Amniotic epithelial cell (primary cell): ENCODE measurements at places on chromosomes 11 and 22.

- no peak for DNase-seq
These were observed 729.3 kb downstream of the NTM start for GRCh38 chr11:132099692-132100091.

GRCh38 chr11:69008737-69009440 lies 4.2 kb downstream of the MRGPRF start:
- DNase-seq: peak; percentile 97

DNA sequence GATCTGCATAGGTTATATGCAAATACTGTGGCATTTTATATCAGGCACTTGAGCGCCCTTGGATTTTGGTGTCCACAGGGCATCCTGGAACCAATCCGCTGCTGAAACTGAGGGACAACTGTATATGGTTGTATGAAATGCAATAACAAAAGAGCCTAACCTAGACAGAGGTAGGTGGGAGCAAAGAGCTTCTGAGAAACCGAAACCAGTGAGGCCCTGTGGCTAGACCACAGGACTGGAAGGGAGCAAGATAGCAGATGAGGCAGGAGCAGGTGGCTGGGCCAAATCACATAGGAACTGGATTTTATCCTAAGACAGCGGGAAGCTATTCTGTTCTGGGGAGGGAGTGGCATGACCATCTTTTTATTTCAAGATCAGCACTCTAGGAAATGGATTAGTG lies 30.1 kb downstream of the RCN1 start:
- no peak for DNase-seq

GRCh38 chr11:109291553-109291952 lies 130.4 kb upstream of the C11orf87 start:
- no peak for DNase-seq

GRCh38 chr11:62554387-62555167 lies 8.0 kb upstream of the AHNAK start:
- no peak for DNase-seq

DNA sequence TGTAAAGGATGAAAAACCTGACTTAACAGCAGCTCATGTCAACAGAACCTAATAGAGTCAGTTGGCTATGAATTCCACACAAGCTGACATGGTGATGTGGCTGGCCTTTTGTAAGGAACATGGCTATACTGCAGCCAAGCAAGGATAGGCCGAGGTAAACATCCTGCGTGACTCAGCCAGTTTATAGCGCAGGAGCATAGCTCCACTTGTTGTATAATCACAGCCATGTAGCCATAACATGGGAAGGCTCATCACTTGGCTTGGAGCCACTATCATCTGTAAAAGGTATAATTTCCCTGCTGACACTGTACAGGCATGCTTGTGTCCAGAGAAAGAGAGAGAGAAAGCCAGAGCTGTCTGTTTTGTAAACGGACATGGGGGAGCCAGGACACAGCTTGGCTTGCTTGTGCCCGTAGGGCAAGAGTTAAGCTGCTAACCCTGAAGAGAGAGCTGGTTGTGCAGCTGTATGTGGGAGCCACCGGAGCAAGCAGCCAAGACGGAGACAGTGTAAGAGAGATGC lies 104.4 kb upstream of the PLET1 start:
- DNase-seq: peak; percentile 97

DNA sequence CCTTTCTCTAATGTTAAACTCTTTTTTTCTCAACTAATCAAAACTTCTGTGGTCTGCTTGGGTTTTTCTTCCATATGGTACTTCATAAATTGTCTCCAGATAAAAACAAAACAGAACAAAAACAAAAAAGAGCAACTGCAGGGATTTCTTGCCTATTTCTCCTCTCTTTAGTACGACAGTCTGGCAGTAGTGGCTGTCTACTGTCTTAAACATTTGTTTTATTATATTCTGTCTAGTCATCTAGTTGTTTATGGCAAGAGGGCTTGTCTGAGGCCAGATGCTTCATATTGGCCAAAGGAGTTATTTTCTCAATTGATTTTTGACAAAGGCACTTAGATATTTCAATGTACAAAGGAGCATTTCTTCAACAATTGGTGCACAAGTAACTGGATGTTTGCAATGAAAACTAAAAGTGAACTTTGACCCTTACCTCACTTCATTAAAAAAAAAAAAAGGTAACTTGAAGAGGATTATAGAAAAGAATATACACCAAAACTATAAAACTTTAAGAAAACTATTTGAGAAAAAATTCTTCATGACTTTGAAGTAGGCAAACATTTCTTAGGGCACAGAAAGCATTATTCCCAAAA lies 404.2 kb downstream of the LUZP2 start:
- no peak for DNase-seq

GRCh38 chr11:499201-500076 lies 7.6 kb downstream of the RNH1 start:
- no peak for DNase-seq

- DNase-seq: peak; percentile 64
These were observed 1.7 kb downstream of the SMTN start for GRCh38 chr22:31082606-31083376.

GRCh38 chr11:115411120-115411519 lies 93.1 kb downstream of the CADM1 start:
- DNase-seq: no peak

GRCh38 chr11:83574519-83574918 lies 288.4 kb upstream of the CCDC90B start:
- peak; percentile 31 for DNase-seq

DNA sequence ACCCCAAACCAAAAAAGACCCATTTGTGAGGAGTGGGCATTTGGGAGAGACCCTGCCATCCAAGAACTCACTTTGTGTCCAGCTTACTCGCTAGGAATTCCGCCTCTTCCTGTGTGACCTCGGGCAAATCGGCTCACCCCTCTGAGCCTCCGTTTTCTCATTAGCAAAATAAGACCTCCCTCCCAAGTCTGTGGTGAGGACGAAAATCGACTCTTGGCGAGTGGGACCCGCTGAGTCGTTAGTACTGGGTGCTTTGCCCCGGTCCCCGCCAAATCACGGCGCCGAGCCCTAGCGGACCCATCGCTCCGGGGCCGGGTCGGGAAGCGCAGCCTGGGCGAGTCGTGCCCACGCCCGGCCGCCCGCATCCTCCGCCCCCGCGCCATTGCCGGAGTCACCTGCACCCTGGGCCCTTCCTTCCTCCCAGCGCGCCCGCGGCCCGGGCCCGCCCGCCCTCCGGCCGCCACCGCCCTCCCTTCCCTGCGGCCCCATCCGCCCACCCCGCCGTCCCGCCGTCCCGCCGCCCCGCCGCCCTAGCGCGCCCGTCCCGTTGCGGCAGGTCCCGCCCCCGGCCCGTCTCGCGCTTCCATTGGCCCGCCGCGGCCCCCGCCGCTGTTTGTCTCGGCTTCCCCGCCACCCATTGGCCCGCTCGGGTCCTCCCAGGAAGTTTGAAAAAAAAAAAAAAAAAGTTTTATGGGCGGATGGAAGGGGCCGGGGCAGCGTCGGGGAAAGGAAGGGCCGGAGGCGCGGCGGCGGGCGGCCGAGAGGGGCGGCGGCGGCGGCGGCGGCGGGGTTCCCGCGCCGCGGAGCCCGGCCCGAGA lies 48.9 kb downstream of the TRIOBP start:
- DNase-seq: peak; percentile 76

DNA sequence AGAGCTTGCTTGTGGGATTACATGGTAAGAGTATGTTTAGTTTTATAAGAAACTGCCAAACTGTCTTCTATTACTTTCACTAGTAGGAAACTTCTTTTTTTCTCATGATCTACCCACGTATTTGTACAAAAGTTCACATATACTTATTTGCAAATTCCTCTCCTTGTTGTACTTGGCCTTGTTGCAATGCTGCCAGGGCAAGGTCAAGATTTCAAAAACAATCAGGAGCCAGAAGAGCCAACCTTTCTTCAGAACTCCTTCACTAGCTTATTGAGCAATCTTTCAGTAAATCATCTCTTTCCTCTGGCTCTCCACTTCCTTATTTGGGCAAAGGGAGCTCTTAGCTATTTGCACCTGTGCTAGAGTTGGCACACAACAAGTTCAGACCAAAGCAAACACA lies 9.7 kb downstream of the SRSF8 start:
- DNase-seq: peak; percentile 96

DNA sequence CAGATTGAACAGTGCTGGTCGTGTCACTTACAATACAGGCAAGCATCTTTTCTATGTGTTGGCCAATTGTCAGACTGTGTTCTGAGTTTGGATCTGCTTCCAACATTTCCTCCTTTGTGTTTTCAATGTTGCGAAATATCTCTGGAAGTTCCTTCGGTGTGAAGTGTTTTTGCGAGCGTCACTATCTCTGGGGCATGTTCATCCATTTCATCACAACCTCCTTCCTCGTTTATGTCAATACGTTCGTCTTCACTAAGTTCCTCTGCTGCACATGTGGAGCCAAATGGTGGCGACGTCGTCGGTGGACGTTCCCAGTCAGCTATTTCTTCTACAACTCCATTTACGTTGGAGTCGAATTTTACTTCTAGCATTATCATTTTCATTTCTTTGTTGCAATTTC lies 100.2 kb upstream of the LMO1 start:
- DNase-seq: no peak

- DNase-seq: no peak
These were observed 183.2 kb downstream of the GRIK4 start for GRCh38 chr11:120694726-120695125.

DNA sequence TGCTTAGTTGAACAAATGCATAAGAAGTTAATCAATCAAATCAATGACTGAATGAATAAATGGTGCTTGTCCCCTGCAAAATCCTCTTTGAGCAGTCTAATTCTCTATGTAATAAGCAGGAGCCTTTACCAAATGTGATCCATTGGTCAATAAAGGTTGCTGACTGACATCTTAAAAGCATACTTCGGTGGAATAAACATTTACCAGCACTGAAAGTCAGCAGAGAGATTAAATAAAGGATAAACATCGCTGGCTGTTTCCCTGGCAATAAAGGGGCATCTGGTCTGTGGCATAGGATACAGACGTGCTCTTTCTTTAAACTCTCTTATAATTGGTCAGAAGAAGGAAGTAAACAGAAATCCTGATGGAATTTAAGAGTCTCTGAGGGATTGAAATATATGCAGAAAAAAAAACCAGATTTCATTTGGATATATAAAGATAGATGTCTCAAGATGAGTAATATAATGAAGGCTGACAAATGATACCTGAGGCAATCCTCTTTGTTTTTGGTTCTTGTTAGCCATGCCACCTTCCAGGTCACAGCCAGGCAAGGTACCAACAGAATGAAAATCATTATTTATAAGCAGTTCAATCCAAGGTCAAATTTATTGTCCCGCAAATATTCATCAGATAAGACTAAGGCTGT lies 578.4 kb upstream of the CCDC90B start:
- peak; percentile 5 for DNase-seq

DNA sequence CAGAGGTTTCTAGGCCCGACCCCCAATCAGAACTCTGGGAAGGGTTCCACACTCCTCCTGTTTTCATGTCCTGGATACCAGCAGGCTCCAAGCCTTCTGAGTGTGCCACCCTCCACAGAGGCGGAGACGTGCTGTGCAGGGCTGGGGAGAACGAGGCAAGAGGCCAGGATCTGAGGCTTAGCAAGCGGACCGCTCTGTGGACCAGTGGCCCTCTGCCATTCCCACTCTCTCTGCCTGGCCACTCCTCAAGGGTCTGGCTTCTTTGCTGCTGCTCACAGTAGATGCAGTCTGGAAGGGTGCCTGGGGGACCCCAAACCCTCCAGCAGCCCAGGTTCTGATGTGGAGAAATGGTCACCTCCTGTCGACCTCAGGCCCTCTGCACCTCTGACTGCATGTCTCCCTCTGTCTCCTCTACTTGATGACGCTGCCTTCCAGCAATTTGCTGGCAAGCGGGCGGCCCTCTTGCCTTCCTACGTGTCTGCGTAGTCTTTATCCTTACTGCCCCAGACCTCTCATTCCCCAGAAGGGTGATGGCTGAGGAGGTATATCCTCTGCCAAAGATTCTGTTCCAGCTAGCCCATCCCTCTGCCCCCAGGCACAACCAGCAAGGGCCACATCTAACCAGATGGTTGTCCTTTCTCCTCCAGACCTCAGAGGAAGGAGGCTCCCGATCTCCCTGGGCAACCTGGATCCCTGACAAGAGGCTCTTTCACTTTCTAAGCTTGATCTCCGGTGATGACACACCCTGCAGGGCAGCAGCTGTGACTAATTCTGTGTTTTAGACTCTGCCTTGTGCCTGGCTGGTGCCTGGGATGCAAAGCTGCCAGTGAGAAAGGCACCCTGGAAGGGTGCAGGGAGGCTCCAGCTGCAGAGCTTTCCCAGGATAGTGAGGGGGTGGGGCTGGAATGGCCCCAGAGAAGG lies 87.3 kb downstream of the NAT10 start:
- peak; percentile 86 for DNase-seq

DNA sequence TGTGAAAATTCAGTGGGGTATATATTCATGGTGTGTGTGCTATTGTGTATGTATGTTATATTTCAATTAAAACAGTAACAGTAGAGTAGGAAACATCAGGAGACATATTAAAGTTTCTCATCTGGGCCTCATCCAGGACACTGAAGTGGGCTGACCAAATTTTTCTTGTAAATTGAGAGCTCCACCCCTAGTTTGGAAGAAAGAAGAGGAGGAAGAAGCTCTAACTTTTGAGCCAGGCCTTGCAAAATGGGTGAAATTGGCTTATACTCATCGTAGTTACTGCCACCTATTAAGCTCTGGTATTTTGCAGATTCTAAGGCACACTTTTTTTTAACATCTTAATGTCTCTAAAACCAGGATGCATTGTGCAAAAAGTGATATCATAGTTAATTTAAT lies 33.7 kb downstream of the TSPAN18 start:
- no peak for DNase-seq

DNA sequence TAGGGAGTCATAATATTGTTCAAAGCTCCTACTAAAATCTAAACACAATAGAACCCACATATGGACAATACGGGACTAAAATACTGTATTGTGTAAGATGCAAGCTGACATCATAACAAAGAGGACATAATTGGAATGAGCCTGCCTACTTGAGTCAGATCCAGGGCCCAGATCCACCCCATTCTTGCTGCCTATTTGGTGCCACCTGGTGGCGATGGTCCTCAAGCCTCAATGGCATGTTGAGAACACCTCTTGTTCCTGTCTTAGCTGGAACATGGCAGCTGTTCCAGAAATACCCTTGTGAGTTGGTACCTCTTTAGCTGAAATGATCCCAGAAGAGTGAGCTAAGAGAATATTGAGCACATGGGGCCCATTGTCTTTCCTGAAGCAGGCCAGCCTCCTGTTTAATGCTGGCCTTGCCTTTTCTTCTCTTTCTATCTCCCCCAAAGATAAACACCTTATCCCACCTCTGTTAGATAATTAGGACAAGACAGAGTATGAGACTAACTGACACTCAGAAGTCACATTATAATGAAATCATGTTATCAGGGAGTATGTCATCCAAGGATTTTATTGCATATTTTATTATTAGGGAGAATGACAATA lies 680.9 kb upstream of the ANO5 start:
- peak; percentile 1 for DNase-seq

DNA sequence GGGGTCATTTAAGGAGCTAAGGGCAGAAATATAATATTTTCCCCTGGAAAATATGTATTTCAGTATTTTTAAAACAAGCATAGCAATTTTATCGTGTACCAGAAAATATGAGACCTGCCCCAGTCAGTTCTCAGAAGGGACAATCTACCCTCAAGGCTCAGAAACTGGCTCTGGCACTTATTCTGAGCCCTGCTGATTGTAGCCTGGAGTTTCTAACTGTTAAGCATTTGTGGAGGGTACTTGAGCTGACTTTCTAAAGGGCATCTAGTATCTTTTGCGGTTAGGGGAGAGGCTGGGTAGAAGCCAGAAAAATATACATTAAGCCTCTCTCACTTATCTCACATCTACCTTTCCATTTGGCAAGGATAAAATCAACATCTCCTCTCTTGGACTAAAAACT lies 71.3 kb upstream of the FSHB start:
- no peak for DNase-seq
